CD4-positive, CD25-positive, alpha-beta regulatory T cell (primary cell): ENCODE measurements at places on chromosomes 5 and 9. TPM values are rescaled to one million over a fixed set of nuclear protein-coding genes. Genes with fewer than 3 reads are reported as not detected.

Gene EQTN
- polyA plus RNA-seq: not detected

Gene FOXD1
- polyA plus RNA-seq: not detected

GRCh38 chr9:132474253-132474652 is 64.2 kb downstream of the CFAP77 start:
- DNase-seq: no peak
- no peaks in the 10 kb centered on the region for H3K27me3 ChIP-seq
- H3K27ac ChIP-seq: no peak overlapping the region
- no peaks in the 10 kb centered on the region for H3K36me3 ChIP-seq
- no peaks in the 10 kb centered on the region for H3K4me1 ChIP-seq

Gene GM2A
- polyA plus RNA-seq: 8.7 TPM

- H3K4me1 ChIP-seq: peaks cover 10% of the 10 kb centered on the region
- H3K4me3 ChIP-seq: peak overlapping the region; percentile 40
- peak; percentile 4 for DNase-seq
- H3K27ac ChIP-seq: no peak overlapping the region
- H3K36me3 ChIP-seq: no peaks in the 10 kb centered on the region
- H3K27me3 ChIP-seq: no peaks in the 10 kb centered on the region
Observed at GRCh38 chr5:143101121-143101520, 302.4 kb downstream of the NR3C1 start.

DNA sequence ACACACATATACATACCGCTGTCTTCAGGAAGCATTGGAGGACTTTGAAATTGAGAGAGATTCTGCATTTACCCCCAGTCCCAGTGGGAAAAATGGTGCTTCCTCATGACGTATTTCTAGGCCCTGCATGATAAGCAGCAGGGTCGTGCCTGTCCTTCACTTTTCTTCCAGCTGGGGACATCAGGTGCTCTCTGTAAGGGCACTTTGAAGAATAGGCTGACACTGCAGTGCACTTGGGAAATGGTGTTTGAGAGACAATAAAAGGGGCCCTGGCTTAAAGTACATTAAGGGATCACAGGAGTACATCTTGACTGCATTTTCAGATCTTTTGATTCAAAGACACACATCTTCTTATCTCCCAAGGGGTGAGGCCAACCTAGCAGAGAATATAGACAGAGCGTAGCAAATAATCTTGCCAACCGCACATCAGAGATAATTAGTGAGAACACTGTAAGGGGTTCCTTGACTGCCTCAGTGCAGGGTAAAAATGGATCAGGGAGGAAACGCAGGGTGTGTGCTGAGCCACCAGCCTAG is 437.9 kb downstream of the CSNK1G3 start:
- no peaks in the 10 kb centered on the region for H3K4me1 ChIP-seq
- no peak overlapping the region for H3K4me3 ChIP-seq
- H3K27me3 ChIP-seq: no peaks in the 10 kb centered on the region
- no peak for DNase-seq
- no peaks in the 10 kb centered on the region for H3K36me3 ChIP-seq
- no peak overlapping the region for H3K27ac ChIP-seq

Gene OGN
- 0.50 TPM for polyA plus RNA-seq

Gene GLDC
- polyA plus RNA-seq: not detected

DNA sequence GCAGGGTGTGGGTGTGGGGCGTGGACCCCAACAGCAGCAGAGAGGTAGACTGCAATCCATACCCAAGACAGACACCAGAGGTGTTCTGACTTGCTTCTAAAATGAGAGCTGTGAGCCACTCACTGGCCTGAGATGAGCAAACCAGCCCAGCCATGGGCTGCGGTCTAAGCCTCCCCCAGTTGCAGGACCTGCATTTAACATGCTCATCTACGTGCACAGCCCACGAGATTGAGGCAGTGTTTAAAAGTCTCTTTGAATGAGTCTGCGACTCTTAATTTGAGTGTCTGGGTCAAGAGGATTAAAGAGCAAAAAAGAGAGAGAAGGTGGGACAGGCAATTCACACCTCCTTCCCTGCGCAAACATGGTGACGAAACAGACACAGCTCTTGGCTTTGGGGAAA is 5.9 kb downstream of the SURF4 start:
- H3K4me3 ChIP-seq: peak overlapping the region; percentile 81
- peak overlapping the region; percentile 95 for H3K27ac ChIP-seq
- DNase-seq: no peak
- H3K4me1 ChIP-seq: peaks cover 82% of the 10 kb centered on the region
- no peaks in the 10 kb centered on the region for H3K27me3 ChIP-seq

GRCh38 chr9:130156672-130157071 is 15.5 kb upstream of the NCS1 start:
- DNase-seq: no peak
- H3K36me3 ChIP-seq: no peaks in the 10 kb centered on the region
- H3K4me1 ChIP-seq: no peaks in the 10 kb centered on the region
- H3K27me3 ChIP-seq: no peaks in the 10 kb centered on the region
- H3K4me3 ChIP-seq: no peak overlapping the region
- no peak overlapping the region for H3K27ac ChIP-seq

GRCh38 chr9:21677834-21678233 is 124.6 kb upstream of the MTAP start:
- no peak for DNase-seq
- no peaks in the 10 kb centered on the region for H3K4me1 ChIP-seq
- no peaks in the 10 kb centered on the region for H3K27me3 ChIP-seq
- no peak overlapping the region for H3K27ac ChIP-seq
- H3K36me3 ChIP-seq: no peaks in the 10 kb centered on the region
- H3K4me3 ChIP-seq: no peak overlapping the region

DNA sequence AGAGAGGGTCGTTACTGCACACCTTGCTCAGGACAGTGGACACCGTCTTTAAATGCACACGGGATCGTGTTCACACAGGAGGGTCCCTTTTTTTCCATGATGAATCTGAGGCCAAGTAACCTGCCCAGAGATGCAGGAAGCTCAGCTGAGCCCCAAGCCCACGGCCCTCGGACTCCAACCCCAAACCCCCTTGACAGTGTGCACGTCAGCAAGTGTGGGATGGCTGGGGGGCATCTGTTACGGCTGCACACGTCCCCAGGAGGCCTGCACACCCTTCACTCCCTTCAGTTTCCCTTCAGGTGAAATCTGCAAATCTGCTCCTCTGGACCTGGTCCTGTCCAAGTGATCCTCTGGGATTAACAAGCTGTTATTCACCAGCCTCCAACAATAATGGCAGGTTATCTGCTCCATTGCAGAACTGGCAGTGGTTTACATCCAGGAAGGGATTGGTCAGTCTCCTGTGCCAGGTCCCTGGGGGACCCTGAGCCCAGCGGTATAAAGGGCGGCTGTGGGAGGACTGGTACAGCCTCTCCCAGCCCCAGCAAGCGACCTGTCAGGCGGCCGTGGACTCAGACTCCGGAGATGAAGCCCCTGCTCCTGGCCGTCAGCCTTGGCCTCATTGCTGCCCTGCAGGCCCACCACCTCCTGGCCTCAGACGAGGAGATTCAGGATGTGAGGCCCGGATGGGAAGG is at the start of gene LCN1:
Gene LCN1 (plus strand): TSS at position 525 of the 692 bp plus-strand sequence. CDS start 58 bp downstream, at position 583.
- no peaks in the 10 kb centered on the region for H3K4me1 ChIP-seq
- H3K4me3 ChIP-seq: no peak within 1 kb of the TSS
- H3K27me3 ChIP-seq: no peaks in the 10 kb centered on the region
- no peak within 1 kb of the TSS for H3K27ac ChIP-seq
- no peaks in the 10 kb centered on the region for H3K36me3 ChIP-seq

DNA sequence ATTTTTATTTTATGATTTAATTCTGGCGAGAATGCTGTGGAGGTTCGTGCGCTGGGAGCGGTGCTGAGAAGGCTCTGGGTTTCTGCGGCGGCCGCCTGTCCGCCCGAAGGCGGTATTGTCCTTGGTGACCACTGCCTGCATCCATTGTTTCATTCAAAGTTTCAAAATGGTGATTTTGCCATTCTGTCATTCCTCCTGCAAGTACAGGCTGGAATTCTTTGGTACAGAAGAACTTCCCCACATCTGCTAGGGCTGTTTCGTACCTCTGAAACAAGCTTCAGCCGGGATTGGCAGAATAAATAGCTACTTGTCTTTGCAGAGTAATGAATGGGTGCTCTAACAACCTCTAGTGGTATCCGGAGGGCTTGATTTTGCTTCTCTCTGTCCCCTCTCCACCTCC is 112.6 kb upstream of the CACNA1B start:
- peaks cover 51% of the 10 kb centered on the region for H3K36me3 ChIP-seq
- no peaks in the 10 kb centered on the region for H3K27me3 ChIP-seq
- H3K4me1 ChIP-seq: peaks cover 23% of the 10 kb centered on the region
- no peak overlapping the region for H3K4me3 ChIP-seq
- no peak overlapping the region for H3K27ac ChIP-seq

- no peak overlapping the region for H3K27ac ChIP-seq
- H3K4me1 ChIP-seq: no peaks in the 10 kb centered on the region
- no peak for DNase-seq
- H3K4me3 ChIP-seq: no peak overlapping the region
- no peaks in the 10 kb centered on the region for H3K27me3 ChIP-seq
Observed at GRCh38 chr5:35461530-35461929, 156.1 kb upstream of the SPEF2 start.

- no peak overlapping the region for H3K4me3 ChIP-seq
- H3K27me3 ChIP-seq: no peaks in the 10 kb centered on the region
- no peaks in the 10 kb centered on the region for H3K4me1 ChIP-seq
- H3K27ac ChIP-seq: no peak overlapping the region
- no peaks in the 10 kb centered on the region for H3K36me3 ChIP-seq
- DNase-seq: no peak
Observed at GRCh38 chr5:17429353-17429752, 68.7 kb upstream of the TAF11L2 start.

DNA sequence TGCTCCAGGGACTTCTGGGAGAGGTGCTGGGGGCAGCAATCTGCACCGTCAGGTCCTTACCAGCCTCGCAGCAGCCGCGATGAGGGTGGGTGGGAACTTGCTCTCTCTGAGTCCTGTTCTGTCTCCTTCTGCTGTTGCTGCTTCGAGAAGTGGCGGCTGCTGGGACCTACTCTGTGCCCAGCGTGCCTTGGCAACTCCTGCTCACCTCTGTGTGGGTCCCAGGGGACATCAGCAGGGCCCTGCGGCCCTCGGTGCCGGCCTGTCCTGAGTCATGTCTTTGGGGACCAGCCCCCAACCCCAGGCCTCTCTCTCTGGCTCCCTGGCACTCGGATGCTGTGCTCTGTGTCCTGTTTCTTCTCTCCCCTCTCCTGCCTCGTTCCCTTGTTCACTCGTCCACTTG is 49.5 kb downstream of the KCNT1 start:
- no peak overlapping the region for H3K27ac ChIP-seq
- H3K4me3 ChIP-seq: no peak overlapping the region
- no peaks in the 10 kb centered on the region for H3K27me3 ChIP-seq
- no peaks in the 10 kb centered on the region for H3K4me1 ChIP-seq
- no peaks in the 10 kb centered on the region for H3K36me3 ChIP-seq

DNA sequence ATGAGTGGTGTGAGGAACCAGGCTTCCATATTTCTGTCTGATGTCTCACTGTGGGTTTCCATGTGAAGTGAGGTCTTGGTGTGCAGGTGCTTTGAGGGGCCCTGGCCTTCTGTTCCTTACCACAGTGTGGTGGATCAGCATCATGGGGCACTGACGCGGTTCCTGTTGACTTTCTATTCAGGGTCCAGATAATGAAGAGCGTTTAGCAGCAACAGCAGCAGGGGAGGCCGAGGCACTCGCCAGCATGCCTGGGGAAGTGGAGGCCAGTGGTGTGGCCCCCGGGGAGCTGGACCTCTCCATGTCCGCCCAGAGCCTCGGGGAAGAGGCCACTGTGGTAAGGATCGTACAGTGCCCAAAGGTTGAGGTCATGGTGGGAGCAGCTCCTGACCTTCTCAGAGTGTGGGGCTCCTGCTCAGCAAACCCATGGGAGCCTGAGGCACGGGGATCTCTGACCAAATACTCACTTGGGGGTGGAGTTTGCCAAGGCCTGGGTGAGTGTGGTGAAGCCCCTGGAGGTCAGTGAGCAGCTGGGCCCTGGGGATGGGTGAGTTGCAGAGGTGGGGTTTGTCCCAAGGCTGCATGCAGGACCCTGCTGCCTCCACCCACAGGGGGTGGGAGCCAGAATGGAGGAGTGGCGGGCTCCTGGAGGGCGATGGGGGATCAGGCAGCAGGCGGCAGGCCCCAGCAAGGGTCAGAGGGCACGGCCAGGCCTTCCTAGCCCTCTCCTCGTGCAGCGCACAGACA is 61.2 kb downstream of the COL15A1 start:
- H3K27me3 ChIP-seq: no peaks in the 10 kb centered on the region
- H3K27ac ChIP-seq: no peak overlapping the region
- H3K36me3 ChIP-seq: no peaks in the 10 kb centered on the region
- no peak for DNase-seq

DNA sequence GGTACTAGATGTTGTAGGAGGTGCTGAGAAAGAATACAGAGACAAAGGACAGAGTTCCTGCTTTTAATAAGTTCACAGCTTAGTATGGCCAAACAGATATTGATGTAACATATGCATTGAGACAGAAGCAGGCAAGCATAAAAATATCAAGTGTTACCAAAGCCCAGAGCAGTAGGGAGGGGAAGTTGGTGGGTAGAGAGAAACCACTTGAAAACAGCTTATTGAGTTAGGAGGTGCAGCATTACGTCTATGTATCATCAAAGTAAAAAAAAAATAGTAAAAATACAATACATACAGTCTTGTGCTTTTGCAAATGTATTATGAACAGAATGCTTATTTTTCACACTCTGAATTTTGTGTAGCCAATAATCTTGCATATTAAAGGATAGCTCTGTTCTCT is 441.8 kb upstream of the SGCD start:
- no peaks in the 10 kb centered on the region for H3K36me3 ChIP-seq
- no peak overlapping the region for H3K27ac ChIP-seq
- H3K4me3 ChIP-seq: no peak overlapping the region
- H3K4me1 ChIP-seq: no peaks in the 10 kb centered on the region
- no peaks in the 10 kb centered on the region for H3K27me3 ChIP-seq

Gene SAXO1
- 0.10 TPM for polyA plus RNA-seq

Gene CMYA5
- polyA plus RNA-seq: 0.05 TPM

DNA sequence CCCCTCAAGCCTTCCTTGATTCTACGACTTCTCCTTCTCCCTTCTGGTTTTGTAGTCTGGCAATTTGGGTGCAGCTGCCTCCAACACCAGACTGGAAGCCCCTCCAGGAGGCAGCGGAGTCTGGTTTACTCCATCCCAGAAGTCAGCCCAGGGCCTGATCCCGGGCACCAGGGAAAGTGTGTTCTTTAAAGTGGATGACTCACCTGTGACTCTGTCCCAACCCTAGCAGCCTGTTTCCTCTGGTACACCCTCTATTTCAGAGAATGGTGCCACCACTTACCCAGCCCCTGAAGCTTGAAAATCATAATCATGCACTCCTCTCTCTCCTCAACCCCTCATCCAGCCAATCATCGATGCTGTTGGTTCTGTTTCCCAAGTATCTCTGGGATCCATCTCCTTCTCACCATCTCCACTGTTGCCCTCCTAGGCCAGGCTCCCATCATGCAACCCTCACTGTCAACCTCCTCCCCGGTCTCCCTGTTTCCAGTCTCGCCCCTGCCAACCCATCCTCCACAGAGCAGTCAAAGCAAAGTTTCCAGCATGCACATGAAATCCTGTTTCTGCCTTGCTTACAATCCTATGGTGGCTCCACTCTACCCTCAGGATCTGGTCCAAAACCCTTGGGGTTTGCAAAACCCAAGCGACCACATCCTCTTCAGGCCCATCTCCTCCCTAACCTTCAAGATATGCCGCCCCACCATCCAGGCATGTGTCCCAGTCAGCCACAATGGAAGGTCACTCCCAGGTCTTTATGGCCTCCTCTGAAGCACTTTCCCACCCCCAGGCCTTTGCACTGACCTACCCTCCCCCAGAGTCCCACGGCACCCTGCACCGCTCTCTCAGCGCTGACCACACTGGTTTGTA is 10.5 kb downstream of the LHX6 start:
- no peak overlapping the region for H3K27ac ChIP-seq
- H3K4me1 ChIP-seq: peaks cover 29% of the 10 kb centered on the region
- H3K36me3 ChIP-seq: no peaks in the 10 kb centered on the region

Gene NUTM2F
- not detected for polyA plus RNA-seq

Gene FCN2
- not detected for polyA plus RNA-seq

- DNase-seq: no peak
- peaks cover 5% of the 10 kb centered on the region for H3K27me3 ChIP-seq
- H3K4me3 ChIP-seq: no peak overlapping the region
- H3K36me3 ChIP-seq: peaks cover 5% of the 10 kb centered on the region
- no peak overlapping the region for H3K27ac ChIP-seq
Observed at GRCh38 chr5:180935203-180935602, 36.2 kb downstream of the BTNL8 start.
